AG04450 (cell line): ENCODE measurements at places on chromosomes 7 and 10.

GRCh38 chr10:126959906-126960685 lies 54.9 kb downstream of the DOCK1 start:
- no peak for DNase-seq

DNA sequence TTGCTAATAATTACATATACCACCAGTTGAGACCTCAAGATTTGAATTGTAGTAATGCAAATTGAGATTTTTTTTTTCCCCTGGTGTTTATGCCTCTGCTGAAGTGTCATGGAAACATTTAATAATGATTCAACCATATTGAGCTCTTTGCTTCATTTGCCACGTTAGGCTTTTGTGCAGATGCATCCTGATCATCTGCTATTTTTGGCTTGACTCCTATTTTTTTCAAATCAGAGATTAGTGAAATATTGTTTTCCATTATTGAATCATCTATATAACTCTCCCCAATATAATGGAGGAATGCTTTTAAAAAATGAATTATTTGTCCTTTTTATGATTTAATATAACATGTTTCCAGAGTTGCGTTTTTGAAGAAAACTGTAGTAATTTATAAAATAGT lies 115.1 kb downstream of the SRI start:
- DNase-seq = no peak

- DNase-seq = no peak
Observed at GRCh38 chr7:25263337-25263736, 35.1 kb upstream of the NPVF start.

DNA sequence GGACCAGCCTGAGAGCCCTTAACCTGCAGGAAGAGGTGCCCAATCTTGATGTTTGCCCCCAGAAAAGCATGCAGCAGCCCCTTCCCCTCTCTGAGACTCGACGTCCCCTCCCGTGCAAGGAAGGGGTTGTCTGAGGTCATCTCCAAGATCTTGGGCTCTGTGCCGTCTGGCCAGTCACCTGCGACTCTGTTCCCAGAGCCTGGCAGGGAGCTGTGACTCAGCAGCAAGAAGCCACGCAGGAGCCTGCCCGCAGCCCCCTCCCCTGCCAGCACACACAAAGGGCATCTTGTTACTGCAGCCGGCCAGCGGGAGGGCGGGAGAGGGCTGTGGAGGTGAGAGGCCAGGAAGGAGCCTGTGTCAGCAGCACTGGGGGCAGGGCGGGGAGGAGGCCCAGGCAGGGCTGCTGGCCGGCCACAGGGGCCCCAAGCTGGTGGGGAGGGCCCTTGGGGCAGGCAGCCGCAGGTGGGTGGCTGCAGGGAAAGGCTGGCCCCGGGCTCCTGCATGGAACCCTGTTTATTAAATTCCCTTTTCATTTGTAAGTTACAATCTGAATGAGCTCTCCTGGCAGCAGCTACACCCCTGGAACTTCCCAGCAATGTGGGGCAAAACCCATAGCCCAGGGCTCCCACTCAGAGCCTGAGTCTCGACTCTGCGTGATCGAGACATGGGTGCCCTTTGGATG lies 103.7 kb upstream of the ZMIZ1 start:
- no peak for DNase-seq

DNA sequence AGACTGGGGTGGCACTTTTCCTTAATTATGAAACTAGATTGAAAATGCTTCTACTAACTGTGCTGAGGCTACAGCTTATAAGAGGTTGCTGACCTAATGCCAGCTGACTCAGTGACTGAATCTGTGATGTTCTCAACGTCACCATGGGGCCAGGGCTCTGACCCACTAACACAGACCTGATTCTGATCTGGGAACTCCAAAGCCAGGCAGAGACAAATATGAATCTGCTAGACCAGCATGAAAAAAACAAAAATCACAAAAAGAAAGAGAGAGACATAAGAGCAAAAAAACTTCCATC lies 16.1 kb downstream of the USP6NL start:
- DNase-seq = no peak

DNA sequence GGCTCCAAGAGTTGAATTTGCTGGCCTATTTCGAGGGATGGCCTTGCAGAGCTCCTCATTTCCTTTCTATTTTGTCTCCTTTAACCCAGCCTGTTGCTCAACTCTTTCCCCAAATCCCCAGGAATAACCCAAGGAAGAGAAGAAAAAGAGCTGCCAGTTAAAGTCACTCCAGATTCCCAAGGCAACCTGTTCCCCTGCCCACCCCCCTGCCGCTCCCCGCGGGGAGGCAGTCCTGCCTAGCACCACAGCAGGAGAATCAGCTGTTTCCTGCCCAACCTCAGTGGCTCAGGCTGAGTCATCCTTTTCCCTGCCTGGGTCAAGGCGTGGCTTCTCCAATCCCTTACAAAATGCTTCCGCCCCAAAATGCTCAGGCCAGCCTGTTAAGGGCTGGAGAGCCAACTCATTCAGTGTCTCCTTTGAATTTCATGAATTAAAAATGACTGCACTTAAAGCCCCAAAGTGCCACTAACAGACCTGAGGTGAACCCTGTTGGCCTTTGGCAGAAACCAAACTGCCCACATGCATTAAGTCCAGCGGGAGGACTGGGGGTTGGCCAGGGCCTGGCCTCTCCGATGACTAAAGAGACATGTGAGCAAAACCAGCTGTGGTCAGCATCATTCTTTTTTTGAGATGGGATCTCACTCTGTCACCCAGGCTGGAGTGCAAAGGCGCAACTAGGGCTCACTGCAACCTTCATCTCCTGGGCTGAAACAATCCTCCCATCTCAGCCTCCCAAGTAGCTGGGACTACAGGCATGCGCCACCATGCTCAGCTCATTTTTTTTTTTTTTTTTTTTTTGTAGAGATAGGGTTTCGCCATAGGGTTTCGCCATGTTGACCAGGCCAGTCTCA lies 83.2 kb upstream of the KIF5B start:
- peak; percentile 71 for DNase-seq

GRCh38 chr7:22173685-22174573 lies 183.0 kb downstream of the RAPGEF5 start:
- DNase-seq = no peak

GRCh38 chr7:50359258-50359994 lies 54.9 kb downstream of the IKZF1 start:
- no peak for DNase-seq

DNA sequence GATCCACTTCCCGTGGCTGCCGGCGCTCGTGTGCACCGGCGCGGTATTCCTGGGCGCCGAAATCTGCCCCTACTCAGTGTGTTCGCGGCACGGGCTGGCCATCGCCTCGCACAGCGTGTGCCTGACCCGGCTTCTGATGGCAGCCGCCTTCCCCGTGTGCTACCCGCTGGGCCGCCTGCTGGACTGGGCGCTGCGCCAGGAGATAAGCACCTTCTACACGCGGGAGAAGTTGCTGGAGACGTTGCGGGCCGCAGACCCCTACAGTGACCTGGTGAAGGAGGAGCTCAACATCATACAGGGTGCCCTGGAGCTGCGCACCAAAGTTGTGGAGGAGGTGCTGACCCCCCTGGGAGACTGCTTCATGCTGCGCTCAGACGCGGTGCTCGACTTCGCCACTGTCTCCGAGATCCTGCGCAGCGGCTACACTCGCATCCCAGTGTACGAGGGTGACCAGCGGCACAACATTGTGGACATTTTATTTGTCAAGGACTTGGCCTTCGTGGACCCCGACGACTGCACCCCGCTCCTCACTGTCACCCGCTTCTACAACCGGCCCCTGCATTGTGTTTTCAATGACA lies 1.3 kb downstream of the CNNM1 start:
- DNase-seq = no peak

- no peak for DNase-seq
Observed at GRCh38 chr7:20450536-20450935, 119.8 kb downstream of the ITGB8 start.
